ENCODE measurements at places on chromosomes 16 and 17. TPM values are rescaled to one million over a fixed set of nuclear protein-coding genes. Genes with fewer than 3 reads are reported as not detected.
A peak's percentile ranks its signal among the peaks of the same experiment; 100 is the strongest.

GRCh38 chr16:62036802-62037135 lies 531 bp upstream of the CDH8 start:
- DNase-seq, result no peak

CCL17 gene
- not detected for total RNA-seq

ZNF597 gene
- 1.8 TPM for total RNA-seq

KRTAP9-8 gene
- not detected for total RNA-seq

DNA sequence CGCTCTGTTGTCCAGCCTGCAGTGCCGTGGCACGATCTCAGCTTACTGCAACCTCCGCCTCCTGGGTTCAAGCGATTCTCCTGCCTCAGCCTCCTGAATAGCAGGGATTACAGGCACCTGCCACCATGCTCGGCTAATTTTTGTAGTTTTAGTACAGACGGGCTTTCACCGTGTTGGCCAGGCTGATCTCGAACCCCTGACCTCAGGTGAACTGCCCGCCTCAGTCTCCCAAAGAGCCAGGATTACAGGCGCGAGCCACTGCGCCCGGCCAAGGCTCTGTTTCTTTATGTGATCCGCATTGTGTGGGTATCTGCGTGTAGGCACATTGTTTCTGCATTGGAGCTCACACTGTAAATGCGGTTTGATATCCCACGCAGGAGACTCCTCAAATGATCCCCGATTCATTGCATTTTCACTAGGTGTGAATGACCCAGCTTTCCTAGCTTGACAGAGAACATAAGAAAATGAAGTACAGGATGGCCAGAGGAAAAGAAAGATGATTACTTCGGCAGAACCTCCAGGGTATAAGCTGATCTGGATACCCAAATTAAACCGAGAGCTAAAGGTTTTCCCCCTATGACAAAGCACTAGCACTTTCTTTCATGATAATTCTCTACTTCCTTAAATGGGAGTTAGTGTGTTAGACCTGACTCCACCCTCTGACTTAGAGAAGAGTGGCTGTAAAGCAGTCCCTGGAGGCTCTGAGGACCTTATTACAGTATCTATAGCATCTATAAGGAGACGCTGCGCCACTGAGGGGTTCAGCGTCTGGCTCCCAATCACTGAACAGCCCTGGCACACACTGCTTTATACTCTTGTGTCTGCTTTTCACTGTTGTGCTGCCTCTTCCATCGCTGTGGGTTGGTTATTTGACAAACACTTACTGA lies 17.3 kb downstream of the COTL1 start:
- peak; percentile 45 for DNase-seq

DNA sequence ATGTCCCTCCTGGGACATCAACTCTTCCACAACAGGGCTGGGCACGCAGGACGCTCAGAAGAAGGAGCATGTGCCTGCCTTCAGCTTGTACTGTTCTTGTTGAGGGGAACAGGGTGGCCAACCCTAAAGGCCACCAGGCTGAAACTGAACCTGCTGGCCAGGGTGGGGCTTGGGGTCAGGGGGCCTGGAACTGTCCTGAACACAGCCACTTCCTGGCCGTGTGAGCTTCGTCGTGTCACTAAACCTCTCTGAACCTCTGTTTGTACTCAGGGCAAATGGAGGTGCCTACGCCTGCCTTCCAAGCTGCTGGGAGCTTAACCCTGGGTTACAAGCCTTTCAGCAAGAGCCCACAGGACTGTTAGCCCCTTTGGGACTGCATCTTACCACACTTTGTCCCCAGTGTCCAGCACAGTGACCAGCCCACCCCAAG lies 6.7 kb downstream of the ARHGAP27 start:
- no peak for DNase-seq

- DNase-seq, result no peak
These were observed 13.3 kb downstream of the ARHGAP23 start for GRCh38 chr17:38441429-38442061.

COIL gene
- total RNA-seq, result 11.8 TPM

SLC4A1 gene
- total RNA-seq, result not detected

CFAP52 gene
- total RNA-seq, result under 0.01 TPM

- no peak for DNase-seq
These were observed 219.7 kb downstream of the GSG1L start for GRCh38 chr16:27843800-27844199.

GRCh38 chr17:62929320-62929719 lies 36.7 kb upstream of the TANC2 start:
- DNase-seq, result no peak

- DNase-seq, result no peak
These were observed 44.9 kb upstream of the TANGO6 start for GRCh38 chr16:68798398-68798797.

GRCh38 chr16:67661101-67661761 lies 471 bp downstream of the PARD6A start:
- DNase-seq, result peak; percentile 56

- DNase-seq, result no peak
These were observed 19.8 kb upstream of the CHMP6 start for GRCh38 chr17:80971704-80972304.

DNA sequence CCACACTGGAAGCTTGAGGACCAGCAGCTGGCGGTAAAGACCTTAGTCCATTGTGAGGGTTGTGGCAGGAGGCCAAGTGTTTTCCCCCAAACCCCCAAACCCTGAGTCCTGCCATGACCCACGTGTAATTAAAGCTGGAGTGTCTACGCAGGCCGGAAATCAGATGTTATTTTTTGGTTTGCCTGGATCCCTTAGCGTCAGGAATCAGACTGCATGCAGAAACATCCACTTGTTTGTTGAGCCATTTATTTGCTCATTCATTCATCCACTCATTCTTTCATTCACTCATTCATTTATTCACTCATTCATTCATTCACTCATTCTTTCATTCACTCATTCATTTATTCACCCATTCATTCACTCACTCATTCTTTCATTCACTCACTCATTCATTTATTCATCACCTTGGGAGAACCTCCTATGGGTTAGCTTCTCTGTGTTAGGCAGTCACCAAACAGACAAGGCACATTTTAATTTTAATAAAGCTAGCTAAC lies 313.1 kb downstream of the MAF start:
- no peak for DNase-seq

PPY gene
- total RNA-seq, result not detected

DNA sequence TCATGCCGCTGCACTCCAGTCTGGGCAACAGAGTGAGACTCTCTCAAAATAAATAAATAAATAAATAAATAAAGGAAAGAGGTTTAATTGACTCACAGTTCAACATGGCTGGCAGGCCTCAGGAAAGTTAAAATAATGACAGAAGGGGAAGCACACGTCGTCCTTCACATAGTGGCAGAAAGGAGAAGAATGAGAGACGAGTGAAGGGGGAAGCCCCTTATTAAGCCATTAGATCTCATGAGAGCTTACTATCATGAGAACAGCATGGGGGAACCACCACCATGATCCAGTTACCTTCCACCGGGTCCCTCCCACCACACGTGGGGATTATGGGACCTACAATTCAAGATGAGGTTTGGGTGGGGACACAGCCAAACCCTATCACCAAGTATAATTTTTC lies 54.5 kb downstream of the PAFAH1B1 start:
- no peak for DNase-seq

SAMD14 gene
- total RNA-seq, result 2.1 TPM

GRCh38 chr17:2995377-2995776 lies 68.0 kb downstream of the OR1D5 start:
- DNase-seq, result no peak

MAFG gene
- 18.0 TPM for total RNA-seq

GRCh38 chr17:82876602-82877379 lies 37.0 kb upstream of the ZNF750 start:
- DNase-seq, result peak; percentile 83

- DNase-seq, result no peak
These were observed 147.5 kb upstream of the CIBAR2 start for GRCh38 chr16:85259832-85260167.

- DNase-seq, result no peak
These were observed 18.9 kb downstream of the IKZF3 start for GRCh38 chr17:39845052-39845846.

RHBDF1 gene
- total RNA-seq, result 32.9 TPM

DNA sequence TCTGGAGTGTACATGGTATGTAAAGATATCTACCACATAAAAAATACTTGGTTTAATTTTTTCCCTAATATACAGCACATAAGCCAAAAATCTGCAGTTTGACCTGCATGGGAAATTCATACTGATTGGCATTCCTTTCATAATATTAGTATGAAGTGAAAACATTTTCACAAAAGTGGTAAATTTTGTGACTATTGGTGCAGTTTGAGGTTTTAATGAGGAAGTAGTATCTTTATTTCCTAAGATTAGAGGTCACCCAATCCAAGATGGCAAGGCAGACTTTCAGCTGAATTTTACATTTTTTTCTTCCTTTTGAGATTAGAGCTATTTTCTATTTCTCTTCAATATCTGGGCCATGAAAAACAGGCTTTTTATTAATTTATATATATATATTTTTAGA lies 21.2 kb downstream of the METTL9 start:
- no peak for DNase-seq

- no peak for DNase-seq
These were observed 7.0 kb upstream of the CYB561 start for GRCh38 chr17:63452962-63453551.

DNA sequence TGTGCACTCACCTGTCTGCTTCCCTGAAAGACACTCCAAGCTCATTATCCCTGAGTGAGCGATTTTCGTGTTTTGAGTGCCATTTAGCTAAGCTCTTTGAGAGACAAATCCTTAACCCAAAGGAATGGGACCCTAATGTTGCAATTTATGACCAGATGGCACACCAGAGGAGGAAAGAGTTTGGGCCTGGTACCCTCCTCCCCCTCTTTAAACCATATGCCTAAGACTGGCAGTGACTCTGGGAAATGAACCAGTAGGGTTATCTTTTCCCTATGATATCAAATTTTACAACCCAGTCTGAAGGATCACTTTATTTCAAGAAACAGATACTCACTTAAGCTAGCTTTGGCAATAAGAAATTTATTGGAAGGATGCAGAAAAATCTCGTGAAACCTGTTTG lies 550.4 kb downstream of the TOX3 start:
- DNase-seq, result no peak

DNA sequence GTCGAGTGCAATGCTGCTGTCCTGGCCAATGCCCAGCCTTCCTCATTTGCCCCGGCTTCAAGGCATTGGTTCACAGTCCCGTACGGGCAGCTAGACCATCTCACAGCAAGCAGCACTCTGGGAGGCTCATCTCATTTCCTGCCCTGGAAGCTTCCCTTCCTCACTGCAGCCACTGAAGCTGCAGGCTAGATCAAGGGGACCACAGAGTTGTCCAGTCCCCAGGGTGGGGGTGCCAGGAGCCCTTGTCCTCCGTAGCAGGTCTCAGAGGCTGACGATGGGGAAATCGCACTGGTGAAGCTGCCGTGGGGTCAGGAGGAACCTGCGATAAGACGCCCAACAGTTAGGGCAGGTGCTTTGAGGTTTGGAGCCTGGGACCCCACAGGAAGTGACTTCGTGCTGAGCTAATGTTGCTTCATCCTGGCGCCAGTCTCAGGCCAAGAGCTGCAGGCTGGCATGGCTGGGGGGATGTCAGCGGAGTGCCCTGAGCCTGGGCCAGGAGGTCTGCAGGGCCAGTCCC lies at the start of gene SPNS3:
SPNS3 (plus strand) TSS at position 426 of the 517 bp plus-strand sequence; CDS start at position 454, 28 bp downstream.
- DNase-seq, result no peak

GRCh38 chr16:70736465-70737376 lies 50.9 kb upstream of the MTSS2 start:
- no peak for DNase-seq

DNA sequence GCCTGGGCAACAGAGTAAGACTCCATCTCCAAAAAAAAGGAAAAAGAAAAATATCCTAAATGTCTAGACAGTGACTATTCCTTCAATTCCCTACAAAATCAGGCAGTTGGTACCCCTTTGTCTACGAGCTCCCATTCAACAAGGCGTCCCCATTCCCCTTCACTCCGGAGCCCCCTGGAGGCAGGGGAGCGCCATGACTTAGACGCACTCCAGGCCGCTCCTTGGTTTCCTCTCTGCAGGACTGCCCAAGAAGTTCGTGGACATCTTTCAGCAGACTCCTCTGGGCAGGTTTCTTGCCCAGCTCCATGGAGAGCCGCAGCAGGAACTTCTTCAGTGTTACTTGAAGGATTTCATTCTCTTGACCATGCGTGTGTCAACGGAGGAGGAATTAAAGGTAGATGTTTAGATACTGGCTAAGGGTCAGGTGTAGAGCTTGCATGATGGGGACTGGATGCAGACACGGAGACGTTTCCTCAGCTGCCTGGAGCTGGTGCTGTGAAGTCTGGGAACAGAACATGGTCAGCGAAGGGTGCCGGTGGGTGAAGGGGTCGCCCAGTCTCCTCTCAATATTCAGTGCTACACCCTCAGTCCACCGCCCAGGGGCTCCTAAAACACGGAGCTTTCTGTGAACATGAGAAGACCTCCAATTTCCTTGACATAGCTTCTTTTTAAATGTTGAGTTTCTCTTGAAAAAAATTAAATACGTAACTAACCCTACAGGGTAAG lies 53.3 kb upstream of the ENDOV start:
- DNase-seq, result no peak

DNA sequence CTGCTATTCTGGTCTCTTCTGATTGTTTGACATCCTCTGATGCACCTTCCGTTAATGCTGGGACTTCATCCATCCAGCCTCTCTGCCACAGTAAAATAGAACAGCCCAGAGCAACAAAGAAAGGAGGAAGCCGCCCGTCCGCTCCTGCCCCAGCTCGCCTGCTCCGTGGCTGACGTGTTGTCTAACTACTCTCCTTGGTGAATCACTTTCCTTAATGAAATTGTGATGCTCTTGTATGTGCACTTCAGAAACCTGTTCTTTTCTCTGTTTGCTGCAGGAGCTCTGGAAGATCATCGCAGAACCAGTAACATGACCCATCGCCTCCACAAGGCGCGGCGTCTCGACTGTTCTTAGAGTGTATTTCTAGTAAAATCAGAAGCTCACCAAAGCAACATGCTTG lies 24.3 kb downstream of the METTL22 start:
- no peak for DNase-seq

- DNase-seq, result no peak
These were observed 15.6 kb downstream of the RND2 start for GRCh38 chr17:43040655-43041054.

HASPIN gene
- total RNA-seq, result 2.0 TPM

WNK4 gene
- under 0.01 TPM for total RNA-seq

SOCS7 gene
- 9.8 TPM for total RNA-seq

IGFBP4 gene
- 312 TPM for total RNA-seq

JUP gene
- 13.2 TPM for total RNA-seq

KRT15 gene
- not detected for total RNA-seq
